Hematopoietic multipotent progenitor cell treated with erythropoietin and hydrocortisone succinate and interleukin-3 and kit ligand, for 6 days (in vitro differentiated cells): ENCODE measurements at places on chromosomes 6 and 20.

- DNase-seq = no peak
Observed at GRCh38 chr20:17541996-17542395, 10.8 kb upstream of the BFSP1 start.

DNA sequence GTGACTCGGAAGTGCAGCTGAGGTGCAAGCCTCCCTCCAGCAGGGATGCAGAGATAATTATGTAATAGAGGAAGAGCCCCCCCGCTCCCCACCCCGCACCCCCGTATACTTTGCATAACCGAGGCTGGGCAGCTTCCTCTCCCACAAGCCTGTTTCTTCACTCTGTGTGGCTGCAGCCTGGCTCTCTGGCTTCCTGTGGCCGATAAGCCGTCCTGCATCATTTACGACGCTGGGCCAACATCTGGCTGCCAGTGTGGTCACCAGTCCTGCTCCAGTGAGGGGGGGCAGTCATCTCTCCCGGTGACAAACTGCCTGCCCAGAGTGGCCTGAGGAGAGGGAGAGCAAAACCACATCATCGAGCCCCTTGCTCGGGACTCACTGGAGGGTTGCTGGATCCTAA is 59.2 kb downstream of the RBM38 start:
- peak; percentile 92 for DNase-seq

- peak; percentile 11 for DNase-seq
Observed at GRCh38 chr20:8117636-8118035, 14.4 kb upstream of the PLCB1 start.

GRCh38 chr20:4162766-4163165 is 147.4 kb upstream of the RNF24 start:
- DNase-seq = no peak

GRCh38 chr6:84403545-84403944 is 176.1 kb upstream of the CEP162 start:
- DNase-seq = no peak

DNA sequence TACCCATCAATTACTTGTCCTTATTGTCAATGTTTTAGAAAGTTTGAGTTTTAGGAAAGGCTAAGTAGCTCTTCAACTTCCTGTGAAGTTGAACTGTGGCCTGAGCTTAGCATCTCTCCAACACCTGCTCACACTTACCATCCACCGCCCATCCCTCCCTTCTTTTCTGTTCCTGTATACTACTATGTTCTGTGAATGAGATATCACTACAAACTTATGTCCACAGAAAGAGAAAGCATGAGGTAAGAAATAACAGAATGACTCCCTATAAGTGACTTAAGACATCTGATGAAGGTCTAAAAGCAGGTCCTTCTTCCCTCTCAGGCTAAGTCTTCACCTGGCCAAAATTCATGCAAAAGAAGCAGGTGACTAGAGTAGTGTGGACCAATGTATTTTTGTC is 246.3 kb upstream of the PREP start:
- DNase-seq = no peak

GRCh38 chr6:137362878-137363804 is 131.1 kb downstream of the OLIG3 start:
- DNase-seq = no peak

DNA sequence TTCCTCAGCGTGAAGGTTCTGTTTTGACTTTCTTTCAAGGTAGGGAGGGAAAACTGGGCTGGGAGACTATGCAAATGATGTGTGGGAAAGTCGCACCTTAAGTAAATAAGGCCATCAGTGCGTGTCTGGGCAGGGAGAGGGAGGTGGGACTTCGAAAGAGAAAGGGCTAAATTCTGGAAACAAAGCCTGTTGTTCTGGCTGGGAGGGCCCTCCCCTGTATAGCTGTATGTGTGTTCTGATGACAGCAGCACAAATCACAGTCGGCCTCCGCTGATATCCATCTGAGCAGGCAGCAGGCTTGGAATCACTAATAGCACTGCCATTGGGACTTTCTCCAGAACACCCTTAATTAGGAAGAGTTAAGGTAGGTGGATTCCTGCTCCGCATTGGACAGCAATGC is 19.2 kb downstream of the JAG1 start:
- DNase-seq = no peak

DNA sequence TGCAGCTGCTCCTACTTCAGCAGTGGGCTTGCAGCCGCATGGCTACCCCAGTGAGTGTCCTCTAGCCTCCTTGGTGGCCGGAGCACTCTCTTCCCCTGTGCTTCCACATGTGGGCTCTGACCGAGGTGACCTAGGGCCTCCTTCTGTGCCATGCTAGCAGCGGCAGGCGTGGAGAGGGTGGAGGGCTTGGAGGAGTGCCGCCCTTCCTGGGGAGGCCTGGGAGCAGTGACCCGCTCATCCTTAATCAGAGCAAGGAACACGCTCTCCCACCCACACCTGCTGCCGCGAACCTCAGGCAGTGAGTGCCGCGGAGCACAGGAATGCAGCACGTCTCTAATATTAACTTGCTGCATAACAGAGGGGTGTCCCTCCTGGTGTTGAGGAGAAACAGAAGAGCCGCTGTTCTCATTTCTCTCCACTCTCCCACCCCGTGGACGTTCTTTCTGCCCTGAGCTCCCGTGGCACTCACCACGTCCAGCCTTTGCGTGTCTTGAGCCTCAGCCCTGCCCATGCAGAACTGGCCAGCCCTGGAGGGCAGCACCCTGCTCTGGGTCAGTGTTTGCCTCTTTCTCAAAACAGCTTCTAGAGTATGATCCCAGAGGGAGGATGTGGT is 31.9 kb downstream of the DUSP22 start:
- DNase-seq = no peak

- peak; percentile 54 for DNase-seq
Observed at GRCh38 chr6:42783876-42784642, 2.2 kb downstream of the BICRAL start.

DNA sequence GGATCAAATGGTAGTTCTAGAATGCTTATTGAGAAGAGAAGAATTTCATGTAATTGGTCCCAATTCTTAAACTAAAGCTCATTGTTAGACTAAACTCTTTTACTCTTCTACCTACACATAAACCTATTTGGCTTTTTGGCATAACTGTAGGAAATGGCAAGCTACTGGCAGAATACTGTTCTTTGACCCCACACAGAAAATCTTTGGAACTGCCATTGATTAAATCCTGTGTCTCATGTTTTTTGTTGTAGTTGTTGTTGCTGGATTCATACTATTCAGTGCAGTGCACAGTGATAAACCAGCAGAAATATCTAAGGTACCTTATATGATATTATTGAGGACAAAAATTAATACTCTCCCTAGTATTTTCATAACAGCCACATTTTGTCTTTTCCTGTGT is 242.1 kb upstream of the SGK1 start:
- no peak for DNase-seq

DNA sequence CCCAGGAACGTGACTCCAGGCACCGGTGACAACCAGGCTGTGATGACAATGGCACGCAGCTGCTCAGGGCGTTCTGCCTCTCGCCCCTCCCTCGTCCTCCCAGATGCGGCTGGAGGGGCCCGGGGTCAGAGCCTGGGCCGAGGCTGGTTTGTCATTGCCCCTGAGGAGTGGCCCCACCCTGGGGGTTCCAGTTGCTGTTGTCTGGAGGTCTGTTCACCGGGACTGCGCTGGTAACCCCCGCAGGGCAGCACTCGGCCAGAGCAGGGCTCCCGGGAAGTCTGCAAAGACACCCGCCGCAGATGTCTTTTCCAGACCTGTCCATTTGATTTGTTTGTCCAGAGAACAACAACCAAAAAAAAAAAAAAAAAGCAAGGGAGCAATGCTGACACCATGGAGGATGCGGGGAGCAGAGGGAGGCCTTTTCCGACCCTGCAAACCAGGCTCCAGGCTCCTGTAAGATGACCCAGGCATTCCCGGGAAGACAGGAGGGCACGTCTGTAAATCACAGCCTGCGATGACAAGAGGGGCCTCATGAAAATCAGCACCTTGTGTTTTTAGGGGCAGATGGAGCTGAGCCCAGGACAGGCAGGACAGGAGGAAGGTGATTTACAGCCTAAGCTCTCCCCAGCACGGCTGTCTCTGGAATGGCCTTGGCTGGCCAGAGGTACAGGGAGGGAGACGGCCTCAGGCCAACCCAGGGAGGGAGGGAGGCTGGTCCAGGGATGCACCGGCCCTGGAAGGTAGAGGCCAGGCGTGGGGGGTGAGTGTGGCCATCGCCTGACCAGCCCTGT is 189.3 kb downstream of the ERMARD start:
- no peak for DNase-seq

DNA sequence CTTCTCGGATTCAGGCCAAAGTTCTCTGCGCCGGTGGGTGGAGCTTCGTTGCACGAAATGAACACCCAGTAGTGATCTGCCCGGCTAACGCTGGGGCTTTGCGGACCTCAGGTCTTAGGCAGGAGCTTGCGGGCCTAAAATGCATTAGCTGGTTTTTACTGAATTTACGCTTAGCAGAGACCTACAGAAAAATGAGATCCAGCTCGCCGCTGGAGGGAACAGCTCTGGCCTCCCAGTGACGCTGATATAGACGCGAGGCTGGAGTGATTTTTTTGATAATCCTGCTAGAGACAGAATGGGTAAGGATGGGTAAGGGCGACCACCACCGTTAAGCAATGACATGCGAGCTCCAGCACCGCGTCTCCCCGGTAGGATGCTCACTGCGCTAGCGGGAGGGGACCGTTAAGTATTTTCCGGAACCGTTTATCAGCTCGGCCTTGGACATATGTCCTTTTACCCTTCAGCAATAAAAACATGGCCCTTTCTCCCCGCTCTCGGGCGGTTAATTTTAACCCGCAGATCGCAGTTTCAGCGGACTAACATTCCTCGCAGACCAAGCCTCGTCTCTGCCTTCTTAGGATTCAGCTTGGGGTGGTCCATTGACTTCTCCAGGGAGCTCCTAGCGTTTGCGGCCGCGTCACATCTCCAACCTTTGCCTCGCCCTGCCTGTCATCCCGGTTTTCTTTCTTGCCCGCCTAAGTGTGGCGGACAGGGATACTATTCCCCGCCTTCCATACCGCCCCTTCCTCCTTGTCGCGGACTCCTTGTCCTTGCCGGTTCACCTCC is 109.3 kb downstream of the GPX5 start:
- DNase-seq = no peak

DNA sequence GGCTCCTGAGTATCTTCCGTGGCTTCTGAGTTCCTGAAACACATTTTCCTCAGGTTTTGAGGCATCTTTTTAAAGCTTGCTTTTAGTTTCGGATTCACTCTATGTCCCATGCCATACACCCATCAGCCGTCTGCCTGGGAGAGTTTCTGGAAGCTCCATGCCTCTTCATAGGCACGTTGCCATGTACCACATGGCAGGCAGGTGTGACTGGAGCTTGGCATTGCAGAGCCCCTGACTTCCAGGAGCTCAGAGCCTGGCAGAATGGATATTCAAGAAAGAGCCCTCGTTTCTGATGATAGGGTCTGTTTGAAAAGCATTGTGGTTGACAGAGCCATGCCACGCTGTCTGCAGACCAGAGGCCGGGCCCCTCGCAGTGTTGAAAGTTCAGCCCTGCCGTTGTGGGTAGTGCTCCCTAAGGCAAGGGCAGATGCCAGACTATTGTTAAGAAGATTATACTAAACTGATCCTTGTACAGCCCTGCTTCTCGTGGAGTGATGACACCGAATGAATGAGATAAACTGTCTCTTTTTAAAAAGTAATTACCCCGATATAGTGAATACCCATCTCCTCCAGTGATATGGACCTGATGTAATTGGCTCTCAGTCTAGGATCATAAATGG is 100.0 kb downstream of the RPP40 start:
- no peak for DNase-seq

GRCh38 chr6:87916446-87916845 is 131.2 kb upstream of the SPACA1 start:
- DNase-seq = no peak

- no peak for DNase-seq
Observed at GRCh38 chr6:32991972-32992371, 17.4 kb downstream of the HLA-DOA start.

- no peak for DNase-seq
Observed at GRCh38 chr20:18879262-18879661, 65.7 kb downstream of the SCP2D1 start.

DNA sequence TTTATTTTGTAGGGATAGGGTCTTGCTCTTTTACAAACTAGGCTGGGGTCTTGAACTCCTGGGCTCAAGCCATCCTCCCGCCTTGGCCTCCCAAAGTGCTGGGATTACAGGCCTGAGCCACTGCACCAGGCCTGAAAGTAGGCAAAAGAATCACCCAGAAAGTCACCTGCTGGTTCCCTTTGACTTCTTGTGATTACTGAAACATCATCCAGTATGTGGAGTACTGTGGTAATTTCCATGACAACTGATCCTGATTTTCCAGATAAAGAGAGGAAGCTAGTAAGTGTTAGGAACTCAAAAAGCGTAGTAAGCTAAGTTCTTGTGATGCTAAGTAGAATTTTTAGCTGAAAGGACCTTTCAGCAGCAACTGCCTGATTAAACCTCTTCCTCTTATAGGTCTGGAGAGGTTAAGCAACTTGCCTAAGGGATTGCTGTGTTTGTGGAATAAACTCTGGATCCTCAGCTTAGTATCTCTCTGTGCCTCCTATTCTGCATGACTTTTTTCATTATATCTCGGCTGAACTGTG is 16.8 kb downstream of the RALY start:
- DNase-seq = no peak

DNA sequence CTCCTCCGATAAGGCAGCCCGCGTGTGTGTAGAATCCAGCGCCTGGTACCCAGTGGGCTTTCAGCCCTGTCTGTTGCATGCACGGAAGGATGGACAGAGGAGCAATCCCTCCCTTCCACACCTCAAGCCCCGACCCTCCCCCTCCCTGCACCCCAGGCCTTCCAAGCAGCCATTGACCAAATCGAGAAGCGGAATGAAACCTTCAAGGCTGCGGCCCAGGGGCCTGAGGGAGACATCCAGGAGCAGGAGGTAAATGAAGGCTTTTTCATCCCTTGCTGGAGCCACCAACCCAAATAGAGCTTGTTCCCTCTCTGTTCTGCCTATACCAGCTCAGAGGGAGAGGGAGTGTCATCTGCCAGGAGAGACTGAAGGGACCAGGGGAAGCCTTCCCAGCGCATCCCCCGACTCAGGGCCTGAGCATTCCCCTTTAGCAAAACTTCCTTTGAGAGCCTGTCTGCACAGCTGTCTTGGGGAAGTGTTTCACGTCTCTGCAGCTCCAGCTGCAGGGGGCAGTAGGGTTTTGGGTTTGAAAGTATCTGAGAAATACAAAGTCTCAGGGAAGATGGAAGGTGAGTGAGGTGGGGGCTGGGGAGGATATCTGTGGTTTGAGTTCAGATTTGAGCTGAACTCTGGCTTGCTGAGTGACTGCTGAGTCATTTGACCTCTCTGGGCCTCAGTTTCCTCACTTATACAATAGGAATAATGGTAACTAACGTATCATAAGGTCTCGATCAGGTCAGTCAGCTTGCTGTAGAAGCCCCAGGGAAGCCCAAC is 16.1 kb downstream of the FGD2 start:
- peak; percentile 84 for DNase-seq

GRCh38 chr6:40977085-40977484 is 61.9 kb downstream of the UNC5CL start:
- DNase-seq = no peak
